ENCODE measurements at places on chromosomes 12 and 14. TPM values are rescaled to one million over a fixed set of nuclear protein-coding genes. Genes with fewer than 3 reads are reported as not detected.

DNA sequence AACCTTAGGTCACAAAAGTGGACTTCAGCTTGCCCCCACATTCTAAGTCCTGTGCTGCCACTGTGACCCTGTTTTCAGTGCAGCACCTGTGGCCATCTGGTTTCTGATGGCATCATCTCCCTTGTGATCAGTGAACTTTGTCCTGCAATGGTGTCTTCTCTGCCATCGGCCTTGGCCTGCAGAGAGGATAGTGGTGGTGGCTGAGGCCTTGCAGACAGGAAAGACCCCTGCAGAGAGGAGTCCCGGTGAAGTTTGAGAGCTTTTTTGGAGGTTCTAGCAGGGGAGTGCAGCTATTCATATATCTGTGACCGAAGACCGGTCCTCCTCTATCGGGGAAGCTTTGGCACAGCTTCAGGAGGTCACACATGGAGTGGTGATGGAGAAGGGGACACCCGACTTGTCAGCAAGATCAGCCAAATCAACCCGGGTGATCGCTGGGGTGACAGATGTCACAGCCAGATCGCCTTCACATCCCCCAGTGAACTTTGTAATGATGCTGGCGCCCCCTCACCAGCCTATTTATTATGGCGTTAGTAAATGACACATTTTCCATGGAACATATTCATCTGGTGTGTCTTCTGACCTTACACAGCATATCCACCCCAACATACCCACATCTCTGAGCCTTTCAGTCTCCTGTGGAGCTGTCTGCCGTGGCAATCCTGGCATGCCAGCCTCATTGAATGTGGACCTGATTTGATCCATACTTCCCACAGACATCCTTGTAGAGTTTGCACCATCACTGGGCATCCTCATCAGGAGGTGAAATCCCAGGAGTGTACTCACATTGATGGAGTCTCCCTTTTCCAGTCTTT, 136.1 kb downstream of the PAPOLA start:
- DNase-seq, result no peak

- DNase-seq, result no peak
These were observed 158.4 kb upstream of the RASSF8 start for GRCh38 chr12:25800101-25800500.

The PDE3A gene
- 48.4 TPM for total RNA-seq

The TSPAN19 gene
- total RNA-seq, result 0.07 TPM

- DNase-seq, result no peak
These were observed 23.1 kb downstream of the ANG start for GRCh38 chr14:20711685-20712084.

DNA sequence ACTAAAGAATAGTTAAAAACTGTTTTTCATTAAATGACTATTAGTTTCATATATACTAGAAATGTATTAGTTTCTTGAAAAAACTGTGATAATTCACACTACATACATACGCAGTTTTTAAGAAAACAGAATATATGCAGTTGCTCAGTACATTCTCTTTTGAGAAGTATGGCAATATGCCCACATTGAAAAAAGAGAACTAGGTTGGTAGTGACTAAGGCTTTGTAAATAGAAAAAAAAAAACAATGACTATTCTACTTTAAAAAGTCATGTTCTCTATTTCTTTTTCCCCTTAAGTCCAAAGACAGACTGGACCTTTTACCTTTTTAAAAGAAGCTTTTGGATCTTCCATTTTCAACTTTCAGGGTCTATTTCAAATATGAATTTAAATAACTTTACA, 25.0 kb downstream of the SNX6 start:
- DNase-seq, result no peak

DNA sequence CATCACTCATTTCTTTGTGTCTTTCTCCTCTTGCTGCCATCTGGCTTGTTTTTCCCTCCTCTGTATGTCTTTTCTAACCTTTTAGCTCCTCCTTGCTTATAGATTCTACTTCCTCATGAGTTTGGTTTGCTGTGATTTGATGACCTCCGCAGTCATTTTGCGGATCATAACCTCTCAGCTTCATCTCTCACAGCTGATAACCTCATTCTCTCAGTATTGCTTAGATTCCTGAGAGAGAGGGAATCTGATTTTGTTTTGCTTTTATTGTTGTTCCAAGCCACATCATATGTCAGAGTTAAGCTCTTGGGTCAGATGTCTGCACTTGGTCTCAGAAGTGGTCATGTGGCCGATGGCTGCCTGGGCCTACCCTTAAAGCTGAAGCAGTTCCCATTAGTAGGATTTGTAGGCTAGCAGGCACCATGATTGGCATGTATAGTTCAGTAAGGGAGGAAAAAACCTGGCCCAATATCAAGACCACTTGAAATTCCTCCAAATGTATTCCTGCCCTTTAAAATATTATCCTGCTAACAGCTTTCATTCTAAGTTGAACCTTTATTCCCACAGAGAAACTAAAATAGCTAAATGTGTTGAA, 13.5 kb downstream of the ZNF664 start:
- DNase-seq, result no peak

The RASSF3 gene
- 45.2 TPM for total RNA-seq

DNA sequence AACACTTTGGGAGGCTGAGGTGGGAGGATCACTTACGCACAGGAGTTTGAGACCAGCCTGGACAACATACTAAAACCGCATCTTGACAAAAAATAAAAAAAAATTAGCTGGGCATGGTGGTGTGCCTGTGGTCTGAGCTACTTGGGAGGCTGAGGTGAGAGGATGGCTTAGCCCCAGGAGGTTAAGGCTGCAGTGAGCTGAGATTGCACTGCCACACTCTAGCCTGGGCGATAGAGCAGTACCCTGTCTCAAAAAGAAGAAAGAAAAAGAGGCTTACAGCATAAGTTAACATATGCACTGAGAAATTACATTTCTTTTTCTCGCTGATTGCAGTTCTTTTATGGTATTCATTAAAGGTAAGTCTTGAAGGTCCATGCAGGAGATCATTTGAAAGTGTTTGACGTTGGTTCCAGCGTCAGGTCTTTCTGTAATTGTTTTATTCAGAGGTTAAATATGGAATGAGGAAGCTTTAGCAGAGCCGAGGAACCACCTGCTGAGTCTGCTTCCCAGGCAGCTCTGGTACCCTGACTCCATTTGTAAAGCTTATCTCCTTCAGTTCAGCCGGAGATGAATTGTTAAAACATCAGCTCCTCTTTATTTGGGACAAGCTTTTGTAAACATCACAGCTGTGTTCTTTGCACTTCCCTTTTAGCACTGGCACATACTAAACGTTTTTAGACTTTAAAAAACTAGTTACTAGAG, 18.5 kb downstream of the SFSWAP start:
- no peak for DNase-seq

The GAS2L3 gene
- 23.6 TPM for total RNA-seq

The TGM1 gene
- total RNA-seq, result 0.40 TPM

The FIGNL2 gene
- 0.18 TPM for total RNA-seq

DNA sequence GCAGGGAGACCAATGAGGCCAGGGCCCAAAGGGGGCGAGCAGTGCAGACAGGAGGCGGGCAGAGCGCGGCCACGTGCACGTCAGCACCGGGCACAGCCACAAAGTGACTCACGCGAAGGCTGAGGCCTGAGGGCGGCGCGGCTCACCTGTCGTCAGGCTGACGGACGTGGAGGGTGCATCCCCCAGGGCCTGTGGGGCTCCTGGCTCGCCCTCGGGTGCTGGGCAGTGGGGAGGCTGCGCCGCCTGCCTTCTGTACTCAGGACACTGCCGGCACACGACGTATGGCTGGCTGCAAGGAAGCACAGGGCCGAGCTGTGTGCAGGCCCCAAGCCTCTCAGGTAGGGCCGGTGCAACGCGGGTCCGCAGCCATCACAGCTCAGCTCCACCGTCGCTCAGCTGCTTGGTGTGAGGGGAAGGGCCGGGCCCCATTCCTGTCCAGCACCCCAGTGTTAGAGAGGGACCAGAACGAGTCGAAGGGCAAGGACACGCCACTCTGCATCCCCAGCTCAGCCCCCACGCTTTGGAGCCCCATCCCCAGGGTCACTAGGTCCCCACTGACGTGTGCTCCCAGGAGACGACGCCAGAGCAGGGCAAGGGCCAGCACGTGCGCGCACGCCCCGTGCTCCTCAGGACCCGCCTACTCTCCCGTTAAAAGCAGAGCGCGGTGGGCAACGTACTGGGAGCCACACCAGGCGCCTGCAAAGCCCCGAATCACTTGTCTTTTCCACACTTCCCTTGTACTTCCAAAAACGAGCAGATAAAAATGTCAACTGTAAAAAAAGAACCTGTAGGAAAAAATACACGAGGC, 24.8 kb upstream of the GOLGA3 start:
- no peak for DNase-seq

- DNase-seq, result no peak
These were observed 23.7 kb upstream of the HDAC7 start for GRCh38 chr12:47843226-47843980.

- no peak for DNase-seq
These were observed 5.4 kb upstream of the CAMKK2 start for GRCh38 chr12:121301876-121302275.

All from pulmonary artery endothelial cell (primary cell).